ENCODE measurements at places on chromosomes 12 and 14.

GRCh38 chr14:105862581-105863239 is 336.3 kb downstream of the TMEM121 start:
- DNase-seq, result no peak

GRCh38 chr14:101845496-101845895 is 84.0 kb downstream of the PPP2R5C start:
- DNase-seq, result no peak

- no peak for DNase-seq
These were observed 285.9 kb downstream of the BMP4 start for GRCh38 chr14:53670701-53671100.

DNA sequence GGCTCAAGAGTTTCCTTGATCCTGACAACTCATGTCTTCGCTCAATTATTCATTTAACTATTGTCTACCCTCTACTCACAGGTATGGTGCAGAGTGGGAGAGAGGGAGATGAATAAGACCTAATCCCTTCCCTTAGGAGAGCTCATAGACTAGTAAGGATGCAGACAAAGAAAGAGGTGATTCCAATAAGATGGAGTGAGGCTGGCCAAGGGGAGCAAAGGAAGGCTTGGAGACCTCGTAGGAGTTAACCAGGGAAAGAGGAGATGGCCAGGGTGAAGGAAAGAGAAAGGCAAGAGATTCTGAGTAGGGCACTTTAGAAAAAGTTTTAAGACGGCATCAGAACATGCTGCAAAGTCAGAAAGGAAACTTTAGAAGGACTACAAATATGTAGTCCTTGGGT is 588.5 kb downstream of the VRK1 start:
- no peak for DNase-seq

DNA sequence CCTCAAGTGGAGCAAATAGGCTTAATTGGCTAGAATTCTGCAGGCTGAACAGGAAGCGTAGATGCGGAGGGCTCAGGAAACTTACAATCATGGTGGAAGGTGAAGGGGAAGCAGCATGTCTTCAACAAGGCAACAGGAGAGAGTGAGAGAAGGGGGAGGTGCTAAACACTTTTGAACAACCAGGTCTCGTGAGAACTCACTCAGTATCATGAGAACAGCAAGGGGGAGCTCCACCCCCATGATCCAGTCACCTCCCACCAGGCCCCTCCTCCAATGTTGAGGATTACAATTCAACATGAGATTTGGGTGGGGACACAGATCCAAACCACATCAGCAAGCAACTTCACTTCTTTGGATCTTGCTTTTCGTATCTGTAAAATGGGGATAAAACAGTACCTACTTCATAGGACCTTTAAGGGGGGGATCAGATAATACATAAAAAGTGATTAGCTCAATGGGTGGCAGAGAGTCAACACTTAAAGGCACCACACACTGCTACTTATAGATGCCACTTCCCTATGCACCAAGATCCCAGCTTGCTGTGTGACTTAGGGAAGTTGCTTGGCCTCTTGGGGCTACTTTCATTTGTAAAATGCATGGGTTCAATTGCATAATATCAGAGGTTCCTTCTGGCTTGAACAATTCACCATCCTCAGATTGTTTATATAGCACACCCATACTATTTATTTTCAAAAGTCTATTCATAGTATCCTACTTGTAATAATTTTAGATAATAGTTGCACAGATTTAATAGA is 184.8 kb upstream of the RPH3A start:
- no peak for DNase-seq

DNA sequence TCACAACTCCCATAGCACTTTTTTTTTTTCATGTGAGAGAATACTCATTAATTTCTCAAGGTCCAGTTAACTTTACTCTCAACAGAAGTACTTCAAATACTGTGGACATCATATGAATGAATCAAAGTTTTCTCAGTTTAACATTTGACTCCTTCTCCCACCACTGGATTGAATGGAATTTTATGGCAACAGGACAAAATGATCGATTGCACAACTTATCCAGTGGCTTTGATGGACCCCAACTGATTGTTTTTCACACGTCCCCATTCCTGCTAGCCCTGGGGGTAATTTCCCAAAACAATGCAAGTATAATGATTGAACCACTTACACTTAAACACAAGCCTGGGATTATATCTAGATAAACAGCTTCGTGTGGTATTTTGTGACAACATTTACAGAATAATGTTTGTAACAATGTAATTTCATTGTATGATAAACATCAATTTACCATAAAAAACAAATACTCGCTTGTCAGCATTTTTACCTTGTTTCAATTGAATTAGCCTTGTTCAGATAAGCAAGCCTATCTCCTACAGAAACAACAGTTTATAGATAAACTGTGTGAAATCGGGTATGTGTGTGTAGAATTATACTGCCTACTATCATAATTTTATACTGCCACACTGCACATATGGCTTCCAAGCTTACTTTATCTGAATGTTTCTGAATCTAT is 60.9 kb downstream of the SOX5 start:
- DNase-seq, result no peak

DNA sequence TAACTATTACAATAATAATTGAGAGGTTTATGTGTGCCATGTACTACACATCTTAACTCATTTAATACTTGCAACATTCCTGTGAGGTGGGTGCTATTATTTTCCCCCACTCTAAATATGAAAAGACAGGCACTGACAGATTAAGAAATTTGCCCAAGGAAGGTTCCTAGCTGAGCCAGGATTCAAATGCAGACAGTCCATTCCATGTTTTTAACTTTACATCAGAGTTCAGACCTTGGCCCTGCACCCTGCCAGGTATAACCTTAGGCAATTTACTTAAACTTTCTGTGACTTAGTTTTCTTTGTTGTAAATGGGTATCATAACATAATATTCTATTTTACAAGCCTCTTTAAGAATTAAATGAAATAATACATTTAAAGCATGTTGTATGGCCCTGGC is 26.6 kb downstream of the RDH12 start:
- no peak for DNase-seq

- DNase-seq, result no peak
These were observed 59.3 kb downstream of the ABCC9 start for GRCh38 chr12:21881965-21882364.

DNA sequence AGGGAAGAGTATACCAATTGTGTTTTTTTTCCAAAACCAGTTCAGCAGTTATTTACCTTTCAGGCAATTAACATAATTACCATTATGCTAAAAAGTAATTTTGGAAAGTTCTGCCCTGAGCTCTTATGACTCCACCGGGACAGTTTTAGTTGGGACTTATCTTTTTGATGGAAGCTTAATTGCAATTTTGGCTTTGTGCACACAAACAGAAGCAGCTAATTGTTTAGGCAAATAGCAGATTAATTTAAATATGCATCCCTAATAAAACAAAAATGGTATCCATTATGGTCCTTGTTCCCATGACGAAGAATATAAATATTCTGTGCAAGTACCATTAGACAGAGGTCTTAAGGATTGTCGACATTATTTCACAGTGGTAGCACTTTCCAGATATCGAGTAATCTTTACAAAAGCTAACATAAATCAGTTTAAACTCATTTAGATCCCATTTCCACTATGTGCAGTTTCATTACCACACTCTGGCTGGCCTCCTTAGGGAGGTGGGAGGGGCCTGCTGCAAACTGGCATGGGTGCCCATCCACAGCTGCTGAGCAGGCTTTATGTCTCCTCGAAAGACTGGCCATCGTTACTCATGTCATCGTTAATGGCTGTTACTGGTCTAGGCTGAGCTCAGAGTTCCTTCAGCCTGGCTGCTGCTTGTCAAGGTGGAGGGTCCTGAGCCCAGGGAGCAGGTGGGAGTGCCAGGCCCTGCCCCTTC is 68.2 kb downstream of the FBXW8 start:
- no peak for DNase-seq

DNA sequence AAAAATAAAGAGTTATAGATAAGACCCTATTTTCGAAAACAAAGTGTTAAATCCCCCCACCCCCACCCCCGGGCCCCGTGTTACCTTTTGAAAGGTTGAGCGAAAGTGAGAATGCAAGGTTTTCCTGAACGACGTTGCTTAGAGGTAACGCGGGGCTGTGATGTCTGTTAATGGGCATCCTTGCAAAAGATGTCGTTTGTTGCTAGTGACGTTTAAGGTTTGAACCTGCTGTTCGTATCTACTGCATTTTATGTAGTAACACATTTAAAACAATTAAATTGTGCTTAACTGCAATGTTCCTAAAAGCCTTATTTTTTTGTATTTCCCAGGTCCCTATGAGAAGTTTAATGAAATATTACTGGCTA is 1.2 kb downstream of the CPSF6 start:
- no peak for DNase-seq

DNA sequence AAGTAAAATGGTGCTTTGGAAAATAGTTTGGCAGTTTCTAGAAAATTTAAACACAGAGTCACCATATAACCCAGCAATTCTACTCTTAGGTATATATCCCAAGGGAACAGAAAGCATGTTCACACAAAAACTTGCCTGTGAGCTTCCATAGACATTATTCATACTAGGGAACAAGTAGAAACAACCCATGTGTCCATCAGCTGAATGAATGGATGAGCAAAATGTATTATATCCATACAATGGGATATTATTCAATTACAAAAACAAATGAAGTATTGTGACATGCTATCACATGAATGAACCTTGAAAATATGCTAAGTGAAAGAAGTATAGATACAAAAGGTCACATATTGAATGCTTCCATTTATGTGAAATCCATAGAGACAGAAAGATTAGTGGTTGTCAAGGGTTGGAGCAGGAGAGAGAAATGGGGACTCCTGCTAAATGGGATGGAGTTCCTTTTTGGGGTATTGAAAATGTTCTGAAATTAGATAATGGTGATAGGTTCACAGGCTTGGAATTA is 7.9 kb downstream of the SLC10A1 start:
- DNase-seq, result no peak

- DNase-seq, result no peak
These were observed 7.7 kb upstream of the NRL start for GRCh38 chr14:24122416-24122815.

- peak; percentile 18 for DNase-seq
These were observed 2.7 kb upstream of the ABCD2 start for GRCh38 chr12:39622306-39622705.

DNA sequence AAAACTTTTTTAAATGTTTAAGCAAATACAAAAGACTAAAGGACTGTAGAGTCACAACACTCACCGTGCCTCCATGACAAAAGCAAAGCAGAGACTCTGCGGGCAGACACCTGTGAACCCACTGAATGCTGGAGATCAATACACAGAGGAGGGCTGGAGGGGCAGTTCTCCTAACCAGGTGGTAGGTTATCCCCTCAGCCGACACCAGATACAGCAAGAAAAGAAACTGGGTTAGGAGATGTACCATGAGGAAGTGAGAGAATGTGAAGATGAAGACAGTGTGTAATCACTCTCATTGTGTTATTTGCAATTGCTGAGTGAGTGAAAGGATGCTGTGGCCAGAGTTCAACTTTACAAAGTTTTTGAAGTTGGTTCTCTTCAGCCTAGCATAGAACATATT is 480.3 kb downstream of the BCL11B start:
- no peak for DNase-seq

DNA sequence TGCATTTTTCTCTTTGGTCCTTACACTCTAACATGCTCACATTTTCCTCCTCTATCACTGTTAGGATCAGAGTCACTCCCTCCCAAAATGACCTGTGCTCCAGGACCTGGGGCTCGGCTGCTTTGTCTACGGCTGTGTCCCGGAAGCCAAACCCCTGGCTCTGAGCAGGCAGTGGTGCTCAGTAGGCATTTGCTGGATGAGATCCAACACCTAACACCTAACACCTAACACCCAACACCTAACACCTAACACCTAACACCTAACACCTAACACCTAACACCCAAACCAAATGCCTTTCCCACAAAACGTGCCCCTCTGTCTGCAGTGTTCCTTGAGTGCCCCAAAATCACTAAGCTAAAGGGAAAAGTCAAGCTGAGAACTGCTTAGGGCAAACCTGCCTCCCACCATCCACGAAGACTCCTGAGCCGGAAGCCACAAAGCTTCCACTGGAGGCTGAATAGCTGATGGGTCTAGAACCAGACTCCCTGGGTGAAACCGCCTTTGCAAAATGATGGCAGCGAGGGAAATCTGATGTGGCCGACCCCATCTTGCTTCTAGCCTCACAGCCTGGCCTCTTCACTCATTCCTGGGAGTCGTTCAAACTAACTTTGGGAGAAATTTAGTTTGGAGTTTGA is 29.2 kb downstream of the HSP90AA1 start:
- peak; percentile 28 for DNase-seq

GRCh38 chr14:60090864-60091519 is 731 bp upstream of the PCNX4 start:
- no peak for DNase-seq

DNA sequence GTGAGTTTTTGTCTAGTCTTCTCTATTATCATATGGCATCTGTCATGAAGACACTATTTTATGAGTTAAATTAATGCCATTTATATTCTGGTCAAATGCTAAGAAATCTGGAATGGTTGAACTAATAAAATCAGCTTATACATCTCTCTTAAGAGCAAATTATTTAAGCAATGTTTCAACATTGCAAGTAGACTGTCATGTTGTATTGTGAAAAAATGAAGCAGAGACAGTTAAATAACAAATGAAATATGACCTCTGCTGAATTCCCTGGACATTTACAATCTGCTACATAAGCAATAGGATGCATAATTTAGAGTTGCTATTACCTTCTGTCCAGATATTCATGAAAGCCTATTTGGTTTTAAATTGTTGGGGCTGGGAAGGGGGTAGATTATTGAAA is 30.6 kb downstream of the NAV3 start:
- DNase-seq, result no peak

DNA sequence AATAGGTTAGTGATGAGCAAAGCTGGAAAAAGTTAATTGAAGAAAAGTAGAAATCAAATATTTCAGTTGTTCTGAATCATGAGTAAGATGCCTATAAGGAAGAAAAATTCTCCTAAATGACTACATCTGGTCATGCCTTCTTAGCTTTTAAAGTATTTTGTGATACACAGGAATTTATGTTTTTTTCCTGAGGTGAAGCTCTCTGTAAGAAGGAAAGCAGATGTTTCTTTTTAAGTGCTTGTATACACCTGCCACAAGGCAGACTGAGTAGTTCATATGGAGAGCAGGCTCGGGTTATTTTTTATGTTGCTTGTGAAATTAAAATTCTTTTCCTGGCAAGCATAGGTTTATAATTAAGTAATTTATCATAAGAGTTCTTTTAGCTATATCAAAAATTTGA is 275.2 kb downstream of the RAD51B start:
- DNase-seq, result no peak

GRCh38 chr14:63435204-63435603 is 108.0 kb downstream of the PPP2R5E start:
- no peak for DNase-seq

GRCh38 chr12:12023456-12023855 is 47.3 kb upstream of the BCL2L14 start:
- no peak for DNase-seq

GRCh38 chr12:57165741-57166140 is 18.3 kb upstream of the LRP1-AS start:
- no peak for DNase-seq

DNA sequence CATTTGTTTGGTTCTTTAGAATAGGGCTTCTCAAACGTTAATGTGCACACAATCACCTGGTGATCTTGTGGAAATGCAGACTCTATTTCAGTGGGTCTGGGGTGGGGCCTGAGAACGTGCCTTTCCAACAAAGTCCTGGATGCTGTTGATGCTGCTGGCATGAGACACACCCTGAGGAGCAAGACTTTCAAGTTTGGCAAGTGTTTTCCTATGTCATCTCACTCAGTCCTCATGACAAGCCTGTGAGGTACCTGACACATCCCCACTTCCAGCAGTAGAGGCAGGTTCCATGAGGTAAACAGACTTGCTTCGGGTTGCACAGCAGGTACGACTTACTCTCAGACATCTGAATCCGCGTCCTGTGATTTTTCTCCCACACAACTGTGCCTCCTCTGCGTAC is 147.1 kb downstream of the MYRFL start:
- no peak for DNase-seq

Data from CD8-positive, alpha-beta T cell (primary cell).